ENCODE measurements at places on chromosomes 11 and 22.

DNA sequence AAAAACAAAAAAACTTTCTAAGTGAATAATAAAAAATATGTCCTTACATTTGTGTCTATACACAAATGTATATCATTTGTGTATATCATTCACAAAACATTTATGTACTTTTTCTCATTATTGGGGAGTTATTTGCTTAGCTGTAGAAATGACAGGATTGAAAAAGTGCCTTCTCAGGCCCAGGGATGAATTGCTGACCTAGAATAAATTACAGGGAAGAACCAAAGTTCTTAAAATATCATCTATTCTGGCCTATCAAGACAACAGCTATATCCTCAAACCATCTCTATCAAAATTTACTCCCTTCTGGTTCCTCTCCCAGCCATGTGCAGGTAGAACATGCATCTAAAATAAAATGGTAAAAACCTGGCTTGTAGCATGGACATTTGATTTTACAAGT is 1.9 kb upstream of the RAB6A start:
- DNase-seq, result no peak

GRCh38 chr11:40302669-40303068 is 1156.8 kb downstream of the LRRC4C start:
- peak; percentile 6 for DNase-seq

- DNase-seq, result no peak
Measured at GRCh38 chr22:37811867-37812266, 4.1 kb downstream of the GCAT start.

- DNase-seq, result peak; percentile 52
Measured at GRCh38 chr11:1618231-1618630, 3.7 kb downstream of the KRTAP5-4 start.

GRCh38 chr11:329886-330253 is 9.2 kb upstream of the IFITM3 start:
- no peak for DNase-seq

GRCh38 chr11:58466293-58466692 is 24.3 kb upstream of the OR5B12 start:
- DNase-seq, result no peak

GRCh38 chr11:47512701-47513100 is 40.2 kb downstream of the CELF1 start:
- no peak for DNase-seq

DNA sequence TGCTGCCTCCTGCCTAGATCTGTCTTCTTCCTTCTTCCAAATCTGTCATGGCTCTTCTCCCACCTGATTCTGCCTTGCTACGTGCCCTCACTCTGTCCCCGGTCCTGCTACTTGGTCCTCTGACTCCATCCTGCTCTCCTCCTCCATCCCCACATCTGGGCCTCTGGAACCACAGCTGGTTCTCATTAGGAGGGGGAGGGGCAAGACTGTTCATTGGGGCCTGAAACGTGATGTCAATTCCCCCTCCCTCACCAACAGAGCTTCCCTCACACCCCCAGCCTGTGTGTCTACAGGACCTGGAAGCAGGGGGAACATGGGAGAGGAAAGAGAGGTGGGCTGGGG is 9.1 kb downstream of the DCHS1 start:
- DNase-seq, result peak; percentile 84

DNA sequence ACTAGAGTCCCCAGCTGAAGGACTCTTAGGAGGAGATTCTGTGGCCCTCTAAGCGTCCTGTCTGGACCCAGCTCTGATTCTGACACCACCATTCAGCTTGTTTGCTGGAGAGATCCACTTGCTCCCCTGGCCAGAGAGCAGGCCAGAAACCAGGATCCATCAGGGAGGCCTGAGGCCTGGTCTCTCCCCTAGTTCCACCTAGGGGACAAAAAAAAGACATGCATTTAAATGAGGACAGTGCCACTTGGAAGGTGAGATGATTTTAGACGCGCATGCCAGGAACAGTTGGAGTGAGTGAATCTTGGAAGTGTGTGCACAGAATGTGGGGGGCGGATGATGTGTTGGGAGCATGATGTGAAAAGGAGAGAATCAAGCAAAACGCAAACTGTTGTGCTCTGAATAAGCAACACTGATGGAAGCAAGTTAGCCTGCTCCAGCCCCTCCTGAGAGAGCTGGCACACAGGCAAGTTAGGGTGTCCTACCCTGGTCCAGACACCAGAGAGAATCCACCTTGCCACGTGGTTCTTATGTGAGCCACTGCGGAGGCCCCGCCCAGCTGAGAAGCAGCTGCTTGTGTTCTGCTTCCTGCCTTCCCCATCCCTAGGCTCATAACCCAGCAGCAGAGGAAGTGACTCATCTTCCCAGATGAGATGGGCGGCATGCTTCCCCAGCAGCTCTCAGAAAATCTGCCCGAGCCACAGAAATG is 8.0 kb upstream of the SLCO2B1 start:
- peak; percentile 93 for DNase-seq

GRCh38 chr11:70696076-70696475 is 297.7 kb downstream of the CTTN start:
- DNase-seq, result no peak

DNA sequence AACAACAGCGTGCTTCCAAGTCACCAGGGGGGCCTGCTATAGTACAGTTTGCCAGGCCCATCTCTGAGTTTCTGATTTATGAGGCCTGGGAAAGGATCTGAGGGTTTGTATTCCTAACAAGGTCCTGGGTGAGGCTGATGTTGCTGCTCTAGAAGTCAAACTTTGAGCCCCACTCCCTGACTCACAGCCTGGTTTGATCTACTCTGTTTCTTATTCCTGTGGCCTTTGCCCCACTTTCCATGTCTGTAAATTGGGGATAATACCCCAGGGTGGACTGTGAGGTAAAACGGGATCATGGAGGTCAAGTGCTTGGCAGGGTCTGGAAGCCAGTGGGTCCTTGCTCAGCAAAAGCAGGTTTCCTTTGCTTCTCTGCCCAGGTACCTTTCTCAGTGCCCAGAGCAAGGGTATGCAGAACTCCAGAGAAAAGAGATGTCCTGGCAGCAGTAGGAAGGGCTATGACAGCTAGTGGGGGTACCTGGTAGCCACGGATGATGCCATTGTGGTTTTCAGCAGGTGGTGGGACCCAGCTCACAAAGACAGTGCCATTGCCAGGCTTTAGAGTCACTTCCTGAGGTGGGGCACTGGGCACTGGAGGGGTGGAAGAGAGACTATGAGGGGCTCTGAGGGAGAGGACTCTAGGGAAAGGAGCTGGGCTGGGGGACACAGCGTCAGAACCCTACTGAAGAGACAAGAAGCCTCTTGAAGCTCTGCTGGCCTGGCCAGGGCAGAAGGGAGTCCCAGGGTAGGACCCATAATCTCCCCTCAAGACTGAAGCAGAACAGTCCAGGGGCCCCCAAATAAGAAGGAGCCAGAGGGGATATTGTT is 2.8 kb downstream of the ROBO4 start:
- no peak for DNase-seq

GRCh38 chr22:18115906-18116371 is 5.3 kb downstream of the TUBA8 start:
- no peak for DNase-seq

DNA sequence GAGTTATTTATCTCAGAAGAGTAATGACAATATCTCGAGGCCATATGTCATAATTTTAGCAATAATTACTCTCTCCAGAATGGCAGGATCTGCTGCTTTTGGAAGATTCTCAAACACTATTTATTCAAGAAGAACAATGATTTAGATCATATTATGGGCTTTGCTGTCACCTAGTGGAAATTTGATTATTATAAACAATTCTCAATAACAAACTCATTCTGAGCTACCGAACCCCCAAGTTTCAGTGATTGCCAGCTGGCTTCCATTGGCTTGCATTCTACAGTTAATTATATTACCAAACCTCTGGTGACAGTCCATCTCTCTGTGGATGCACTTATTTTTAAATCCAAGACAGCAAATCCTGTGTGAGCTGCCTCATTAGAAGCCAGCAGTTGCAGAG is 27.9 kb upstream of the SLC36A4 start:
- DNase-seq, result peak; percentile 23

DNA sequence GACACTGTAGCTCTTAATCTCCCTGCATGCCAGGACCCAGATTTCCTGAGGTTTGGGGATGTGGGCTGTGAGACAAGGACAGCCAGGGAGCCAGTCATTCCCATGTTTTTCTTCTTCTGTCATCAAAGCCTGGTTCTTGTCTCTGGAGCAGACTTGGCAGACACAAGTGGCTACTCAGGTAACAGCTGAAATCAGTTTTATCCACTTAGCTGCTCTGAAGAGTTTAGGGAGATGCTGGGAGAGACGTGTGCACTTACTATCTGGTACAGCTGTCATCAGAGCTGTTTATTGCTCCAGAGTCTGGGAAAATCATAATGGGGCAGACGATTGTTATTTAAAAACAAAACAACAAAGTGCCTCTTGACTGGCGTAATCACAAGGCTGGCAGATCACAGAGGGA is 56.6 kb downstream of the CSNK2A3 start:
- DNase-seq, result no peak

- no peak for DNase-seq
Measured at GRCh38 chr11:2887515-2888195, 2.1 kb upstream of the CDKN1C start.

DNA sequence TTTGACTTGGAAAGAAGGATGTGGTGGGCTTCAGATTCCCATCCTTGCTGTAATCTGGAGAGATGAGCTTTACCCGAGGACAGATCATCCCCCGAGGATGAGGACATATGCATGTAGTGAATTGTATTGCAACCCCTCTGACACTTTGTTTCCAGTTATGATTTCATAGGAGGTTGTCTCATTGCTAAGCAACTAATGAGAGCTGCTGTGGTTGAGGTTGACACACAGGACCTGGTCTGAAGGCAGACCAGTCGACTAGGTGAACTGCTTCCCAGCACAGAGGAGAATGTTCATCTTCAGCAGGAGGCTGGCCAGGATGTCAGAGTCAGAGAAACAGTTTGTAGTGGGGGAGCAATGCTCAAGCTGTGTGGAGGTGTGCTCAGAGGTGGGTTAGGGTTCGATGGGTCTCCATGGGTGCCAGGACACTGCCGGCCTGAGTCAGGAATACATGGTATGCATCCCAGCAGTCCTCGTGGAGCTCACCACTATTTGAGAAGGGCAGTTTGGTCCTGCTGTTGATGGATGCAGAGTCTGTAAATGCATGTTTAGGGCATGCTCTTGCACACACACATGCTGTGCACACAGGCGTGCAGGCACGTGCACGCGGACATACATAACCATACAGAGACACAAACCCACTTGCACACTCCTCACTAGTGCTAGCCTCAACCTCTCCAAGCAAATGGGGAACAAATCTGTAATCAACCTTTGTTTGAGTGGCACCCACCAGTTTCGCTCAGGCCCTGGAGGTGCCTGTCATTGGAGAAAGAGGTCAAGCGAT is 153.7 kb downstream of the TBC1D22A start:
- DNase-seq, result no peak

- peak; percentile 19 for DNase-seq
Measured at GRCh38 chr11:120880498-120881175, 143.3 kb upstream of the TBCEL start.

GRCh38 chr11:4018641-4019040 is 76.0 kb upstream of the RRM1 start:
- no peak for DNase-seq

DNA sequence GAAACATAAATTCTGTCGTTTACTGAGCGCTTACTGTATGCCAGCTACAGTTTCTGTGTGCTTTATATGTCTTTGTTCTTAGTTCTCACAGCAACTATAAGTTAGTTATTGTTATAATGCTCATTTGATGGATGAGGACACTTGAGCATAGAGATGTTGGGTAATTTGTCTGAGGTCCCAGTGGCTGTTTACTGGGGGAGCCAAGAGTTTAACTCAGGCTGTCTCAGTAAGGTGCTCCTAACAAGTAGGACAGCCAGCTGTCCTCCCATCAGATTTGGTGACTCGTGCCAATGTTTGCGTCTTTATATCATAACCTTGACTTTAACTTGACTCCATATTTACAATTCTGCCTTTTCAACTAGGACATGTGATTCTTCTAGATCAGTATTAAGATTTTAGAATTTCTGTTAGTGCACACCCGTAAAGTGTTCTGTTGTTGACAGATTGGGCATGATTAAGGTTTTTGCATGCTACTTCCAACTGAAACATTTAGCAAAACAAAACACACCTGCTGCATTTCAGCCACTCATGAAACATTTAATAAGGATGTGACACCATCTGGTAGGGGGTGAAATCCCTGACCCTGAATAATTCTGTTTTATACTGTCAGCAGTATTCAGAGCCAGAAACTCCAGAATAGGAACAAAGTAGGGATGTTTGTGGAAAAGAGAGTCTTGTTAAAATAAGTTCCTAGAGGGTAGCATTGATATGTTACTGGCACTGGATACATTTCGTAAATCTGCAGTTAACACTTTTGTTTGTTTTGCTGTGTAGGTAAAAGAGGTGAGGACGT is 1.9 kb downstream of the REXO2 start:
- DNase-seq, result peak; percentile 11

DNA sequence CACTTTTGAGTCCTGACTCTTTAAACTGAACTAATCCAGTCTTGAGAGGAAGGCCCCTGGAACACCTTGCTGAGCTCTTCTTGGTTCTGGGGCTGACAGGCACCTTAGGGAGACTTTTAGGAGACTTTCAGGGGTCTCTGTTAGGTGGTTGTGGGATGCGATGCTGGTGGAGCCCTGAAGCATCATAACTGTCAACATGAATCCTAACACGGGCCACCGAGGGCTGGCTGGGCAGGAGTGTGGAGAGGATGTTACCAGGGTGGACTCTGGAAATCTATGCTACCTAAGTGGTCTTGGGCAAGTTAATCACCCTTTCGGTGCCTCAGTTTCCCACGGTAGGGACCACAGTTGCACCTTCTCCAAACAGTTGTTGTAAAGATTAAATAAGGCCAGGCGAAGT is 106.5 kb downstream of the ST3GAL4 start:
- DNase-seq, result no peak

DNA sequence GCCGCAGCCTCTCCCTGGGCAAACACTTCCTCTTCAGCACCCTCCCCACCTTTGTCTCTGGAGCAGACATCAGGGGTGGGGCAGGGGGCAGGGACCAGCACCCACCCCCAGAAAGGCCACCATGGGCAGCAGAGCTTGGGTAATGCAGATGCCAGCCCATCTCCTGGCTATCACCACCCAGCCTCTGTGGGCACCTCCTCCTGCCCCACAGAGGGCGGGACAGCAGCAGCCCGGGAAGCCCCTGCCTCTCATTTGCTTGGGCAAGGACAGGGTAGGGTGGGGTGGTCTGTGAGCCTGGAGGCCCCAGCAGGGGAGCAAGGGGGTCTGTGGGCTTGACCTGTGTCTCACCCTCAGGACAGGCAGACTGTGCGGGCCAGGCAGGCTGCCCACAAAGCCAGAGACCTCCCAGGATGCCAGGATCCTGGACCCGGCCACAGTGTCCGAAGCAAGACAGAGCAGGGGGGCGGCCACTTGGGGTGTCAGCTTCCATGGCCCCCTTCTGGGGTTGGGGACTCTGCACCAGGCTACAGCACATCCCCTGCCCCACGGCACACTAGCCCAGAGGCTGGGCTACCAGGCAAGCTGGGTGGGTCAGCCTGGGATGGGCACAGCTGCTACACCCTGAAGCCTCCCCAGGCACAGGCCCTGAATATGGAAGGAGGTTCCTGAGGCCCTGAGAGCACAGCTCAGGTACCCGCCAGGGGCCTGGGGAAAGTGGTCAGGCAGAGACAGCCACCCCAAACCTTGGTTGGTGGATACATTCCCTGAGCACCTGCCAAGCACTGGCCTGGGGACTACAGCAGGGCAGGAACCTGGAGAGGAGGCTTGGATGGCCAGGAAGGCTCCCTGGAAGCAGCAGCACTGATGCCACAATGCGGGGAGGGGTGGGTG is 4.5 kb downstream of the RNH1 start:
- no peak for DNase-seq

- DNase-seq, result no peak
Measured at GRCh38 chr11:104650234-104650633, 248.0 kb downstream of the CASP12 start.
